HepG2 (cell line): ENCODE measurements at places on chromosomes 12 and 14.

GRCh38 chr12:14931791-14932560, 6.4 kb downstream of the ERP27 start:
- no peak overlapping the region for H3K4me3 ChIP-seq
- H3K27me3 ChIP-seq, result no peaks in the 10 kb centered on the region
- H3K36me3 ChIP-seq, result no peaks in the 10 kb centered on the region
- no peak overlapping the region for H3K27ac ChIP-seq
- H3K4me1 ChIP-seq, result peaks cover 12% of the 10 kb centered on the region; the same call in 1 of the 2 replicates

GRCh38 chr12:116885491-116885890, 4.2 kb upstream of the HRK start:
- H3K4me3 ChIP-seq, result no peak overlapping the region
- no peak overlapping the region for H3K27ac ChIP-seq
- DNase-seq, result no peak
- no peaks in the 10 kb centered on the region for H3K36me3 ChIP-seq
- H3K4me1 ChIP-seq, result peaks cover 25% of the 10 kb centered on the region

DNA sequence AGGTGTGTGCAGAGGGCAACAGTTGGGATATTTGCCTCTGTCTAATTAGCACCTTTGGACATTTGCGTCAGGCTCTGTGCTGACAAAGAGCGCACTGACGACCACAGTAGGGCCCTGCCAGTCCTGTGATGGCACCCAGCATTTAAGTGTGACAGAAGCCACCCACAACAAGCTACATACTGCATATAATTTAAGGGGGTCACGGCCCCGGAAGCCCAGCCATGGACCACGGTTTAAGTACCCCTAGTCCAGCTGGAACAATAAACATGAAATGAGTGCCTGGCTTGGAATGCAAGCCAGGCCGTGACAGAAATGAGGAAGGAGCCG, 16.8 kb upstream of the DYNC1H1 start:
- H3K4me1 ChIP-seq, result peaks cover 20% of the 10 kb centered on the region
- H3K27me3 ChIP-seq, result no peaks in the 10 kb centered on the region; the same call in 2 of the 3 replicates
- H3K4me3 ChIP-seq, result peak overlapping the region; percentile 88
- no peak for DNase-seq
- peak overlapping the region; percentile 91 for H3K27ac ChIP-seq

- no peaks in the 10 kb centered on the region for H3K27me3 ChIP-seq
- H3K4me1 ChIP-seq, result no peaks in the 10 kb centered on the region
- no peak for DNase-seq
- no peak overlapping the region for H3K27ac ChIP-seq
- no peak overlapping the region for H3K4me3 ChIP-seq
- no peaks in the 10 kb centered on the region for H3K36me3 ChIP-seq
Measured at GRCh38 chr14:79986251-79986650, 225.1 kb downstream of the DIO2 start.

- no peak for DNase-seq
- no peak overlapping the region for H3K27ac ChIP-seq
- peaks cover 26% of the 10 kb centered on the region for H3K27me3 ChIP-seq
- H3K4me1 ChIP-seq, result no peaks in the 10 kb centered on the region
- H3K36me3 ChIP-seq, result no peaks in the 10 kb centered on the region
Measured at GRCh38 chr14:104111301-104112112, 26.0 kb downstream of the ASPG start.

DNA sequence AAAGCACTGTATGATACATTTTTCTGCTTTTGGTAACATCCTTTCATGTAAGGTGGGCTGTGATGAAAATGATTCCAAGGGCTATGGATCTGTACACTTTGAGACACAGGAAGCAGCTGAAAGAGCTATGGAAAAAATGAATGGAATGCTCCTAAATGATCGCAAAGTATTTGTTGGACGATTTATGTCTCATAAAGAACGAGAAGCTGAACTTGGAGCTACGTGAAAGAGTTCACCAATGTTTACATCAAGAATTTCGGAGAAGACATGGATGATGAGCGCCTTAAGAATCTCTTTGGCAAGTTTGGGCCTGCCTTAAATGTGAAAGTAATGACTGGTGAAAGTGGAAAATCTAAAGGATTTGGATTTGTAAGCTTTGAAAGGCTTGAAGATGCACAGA, 22.1 kb upstream of the SRGAP1 start:
- H3K4me3 ChIP-seq, result no peak overlapping the region; the same call in 1 of the 2 replicates
- peaks cover 18% of the 10 kb centered on the region for H3K4me1 ChIP-seq
- no peak for DNase-seq
- H3K27me3 ChIP-seq, result no peaks in the 10 kb centered on the region
- H3K36me3 ChIP-seq, result no peaks in the 10 kb centered on the region
- H3K27ac ChIP-seq, result no peak overlapping the region

GRCh38 chr12:49942921-49943624, 7.5 kb upstream of the AQP2 start:
- no peak overlapping the region for H3K4me3 ChIP-seq
- no peak for DNase-seq
- H3K4me1 ChIP-seq, result peaks cover 29% of the 10 kb centered on the region
- H3K27me3 ChIP-seq, result peaks cover 9% of the 10 kb centered on the region; the same call in 1 of the 3 replicates

DNA sequence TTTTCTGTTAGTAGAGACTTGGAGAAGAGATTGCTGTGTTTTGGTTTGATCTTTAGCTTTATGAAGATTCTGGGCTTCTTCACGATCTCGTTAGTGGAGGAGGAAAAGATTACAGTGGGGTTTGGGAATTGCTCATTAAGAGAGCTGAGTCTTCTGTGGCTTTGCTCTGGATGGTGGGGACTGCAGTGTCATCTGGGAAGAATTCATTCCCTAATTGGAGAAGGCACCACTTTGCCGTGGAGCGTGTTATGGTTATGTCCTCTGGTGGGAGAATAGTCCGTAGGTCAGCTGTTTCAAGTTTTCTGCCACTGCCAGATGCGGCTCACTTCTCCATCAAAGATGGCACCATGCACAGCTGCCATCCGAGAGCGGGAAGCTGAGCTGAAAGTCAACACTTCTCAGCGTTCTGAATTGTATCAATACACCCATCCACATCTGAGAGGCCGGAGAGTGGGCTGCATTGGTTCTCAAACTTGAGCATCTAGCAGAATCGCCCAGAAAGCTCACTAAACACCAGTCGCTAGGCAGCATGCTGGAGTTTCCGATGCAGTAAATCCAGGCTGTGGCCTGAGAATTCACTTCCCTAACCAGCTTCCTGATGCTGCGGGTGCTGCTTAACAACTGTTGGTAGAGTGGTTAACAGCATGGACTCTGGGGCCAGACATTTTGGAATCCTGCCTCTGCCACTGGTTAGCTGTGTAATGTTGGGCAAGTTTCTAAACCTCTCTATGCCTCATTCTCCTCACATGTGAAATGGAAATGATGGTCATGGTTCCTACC, 117.8 kb downstream of the PLXNC1 start:
- H3K4me1 ChIP-seq, result no peaks in the 10 kb centered on the region
- no peaks in the 10 kb centered on the region for H3K27me3 ChIP-seq
- H3K27ac ChIP-seq, result no peak overlapping the region
- H3K4me3 ChIP-seq, result no peak overlapping the region

DNA sequence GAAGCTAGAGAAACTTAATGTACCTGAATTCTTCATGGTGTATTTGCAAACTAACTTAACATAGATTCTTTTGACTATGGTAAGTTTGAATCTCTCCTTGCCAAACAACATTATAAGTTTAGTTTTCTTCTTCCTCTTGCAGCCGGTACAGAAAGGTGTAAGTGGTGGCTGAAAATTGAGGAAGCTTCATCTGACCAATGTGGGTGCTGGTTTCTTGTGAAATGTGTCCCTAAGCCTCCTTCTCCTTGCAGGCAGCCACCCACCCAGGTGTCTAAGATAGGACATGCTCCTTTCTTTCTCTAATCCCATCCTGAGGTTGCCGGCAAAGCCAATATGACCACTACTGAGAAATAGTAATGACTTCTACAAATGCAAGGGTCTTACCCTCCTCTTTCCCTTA, 20.6 kb downstream of the GSG1 start:
- H3K4me3 ChIP-seq, result no peak overlapping the region
- no peak for DNase-seq
- H3K27ac ChIP-seq, result no peak overlapping the region
- H3K36me3 ChIP-seq, result no peaks in the 10 kb centered on the region
- peaks cover 19% of the 10 kb centered on the region for H3K4me1 ChIP-seq
- H3K27me3 ChIP-seq, result no peaks in the 10 kb centered on the region; the same call in 1 of the 2 replicates

- H3K27ac ChIP-seq, result no peak overlapping the region
- H3K4me1 ChIP-seq, result peaks cover 52% of the 10 kb centered on the region
- H3K36me3 ChIP-seq, result no peaks in the 10 kb centered on the region
- H3K4me3 ChIP-seq, result no peak overlapping the region; the same call in 1 of the 2 replicates
- peak; percentile 16 for DNase-seq
Measured at GRCh38 chr14:81449114-81449513, 49.0 kb upstream of the STON2 start.

DNA sequence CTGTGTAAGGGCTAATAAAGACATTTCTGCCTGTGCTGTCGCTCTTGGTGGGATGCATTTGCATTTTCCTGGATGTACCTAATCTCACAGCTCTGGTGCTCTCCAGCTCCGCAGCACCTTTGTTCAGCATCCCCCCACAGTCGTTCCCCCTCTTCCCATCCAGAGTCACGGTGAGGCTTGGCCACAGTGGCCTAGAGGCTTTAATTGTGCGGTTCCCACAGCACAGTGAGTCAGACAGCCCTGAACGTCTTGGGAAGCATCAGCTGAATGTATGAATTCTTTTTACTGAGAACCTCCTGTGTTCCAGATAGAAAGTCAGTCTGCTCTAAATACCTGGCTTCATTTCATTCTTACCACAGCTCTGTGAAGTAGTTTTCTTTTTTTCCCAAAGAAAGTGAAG, 28.7 kb downstream of the MLXIP start:
- H3K36me3 ChIP-seq, result no peaks in the 10 kb centered on the region
- no peak for DNase-seq
- H3K4me3 ChIP-seq, result no peak overlapping the region
- H3K27ac ChIP-seq, result no peak overlapping the region

- DNase-seq, result peak; percentile 39
- peaks cover 86% of the 10 kb centered on the region for H3K36me3 ChIP-seq
- peaks cover 27% of the 10 kb centered on the region for H3K4me1 ChIP-seq
- H3K27me3 ChIP-seq, result no peaks in the 10 kb centered on the region
- H3K27ac ChIP-seq, result peak overlapping the region; percentile 8
Measured at GRCh38 chr12:1781772-1782171, 38.6 kb upstream of the LRTM2 start.

DNA sequence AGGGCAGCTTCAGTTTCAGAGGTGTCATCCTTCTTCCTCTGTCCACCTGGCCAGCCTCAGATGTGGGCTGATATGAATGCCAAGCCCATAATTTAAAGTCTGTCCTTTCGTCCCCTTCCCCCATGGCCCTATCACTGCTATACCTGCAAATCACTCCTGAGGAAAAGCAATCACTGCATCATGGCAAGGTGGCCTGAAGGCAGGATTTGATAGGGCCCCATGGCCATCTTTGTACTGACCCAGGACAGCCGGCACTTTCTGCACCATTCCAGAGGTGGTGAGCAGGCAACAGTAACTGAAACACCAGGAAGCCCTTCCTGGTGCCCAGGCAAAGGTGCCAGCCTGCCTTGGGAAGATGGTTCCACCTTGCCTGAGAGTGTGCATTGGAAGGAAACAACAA, 60.8 kb downstream of the ANO2 start:
- H3K4me3 ChIP-seq, result no peak overlapping the region
- no peaks in the 10 kb centered on the region for H3K4me1 ChIP-seq
- no peak overlapping the region for H3K27ac ChIP-seq
- no peak for DNase-seq
- no peaks in the 10 kb centered on the region; the same call in 1 of the 2 replicates for H3K27me3 ChIP-seq

DNA sequence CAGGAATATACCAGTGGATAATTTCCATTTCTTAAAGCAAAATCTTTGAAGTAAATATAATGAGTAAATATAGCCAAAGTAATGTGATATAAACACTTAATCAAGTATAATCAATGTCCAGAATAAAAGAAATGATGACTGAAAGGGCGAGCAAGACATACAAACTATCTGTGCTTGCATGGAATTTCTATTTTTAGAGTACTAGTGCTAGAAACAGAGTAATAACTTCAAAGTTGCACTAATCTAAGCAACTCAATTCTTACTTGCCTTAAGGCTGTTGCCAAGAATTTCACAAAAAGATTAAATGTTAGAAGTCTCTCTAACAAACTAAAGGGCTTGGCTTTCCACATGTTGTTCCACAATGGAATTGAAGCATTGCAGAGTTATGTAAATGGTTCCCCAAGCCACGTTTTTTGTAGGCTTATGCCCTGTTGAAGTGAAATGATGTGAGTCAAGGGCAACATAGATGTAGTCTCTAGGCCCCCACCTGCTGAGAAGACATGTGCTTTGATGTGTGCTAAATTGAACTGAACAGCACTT, 175.0 kb upstream of the LMNTD1 start:
- H3K4me3 ChIP-seq, result no peak overlapping the region
- H3K27ac ChIP-seq, result no peak overlapping the region
- no peaks in the 10 kb centered on the region for H3K4me1 ChIP-seq
- H3K36me3 ChIP-seq, result no peaks in the 10 kb centered on the region

- H3K36me3 ChIP-seq, result peaks cover 15% of the 10 kb centered on the region
- H3K27me3 ChIP-seq, result no peaks in the 10 kb centered on the region
- H3K4me1 ChIP-seq, result 0 out of 2 replicates have a peak, but pooled peaks cover 10% of the 10 kb centered on the region
- peak; percentile 12 for DNase-seq
Measured at GRCh38 chr14:103737432-103738045, 21.9 kb downstream of the ZFYVE21 start.

- no peak for DNase-seq
- H3K4me3 ChIP-seq, result no peak overlapping the region
- H3K27me3 ChIP-seq, result no peaks in the 10 kb centered on the region
- no peaks in the 10 kb centered on the region for H3K36me3 ChIP-seq
- no peak overlapping the region for H3K27ac ChIP-seq
Measured at GRCh38 chr12:119998471-119999245, 9.6 kb downstream of the BICDL1 start.

DNA sequence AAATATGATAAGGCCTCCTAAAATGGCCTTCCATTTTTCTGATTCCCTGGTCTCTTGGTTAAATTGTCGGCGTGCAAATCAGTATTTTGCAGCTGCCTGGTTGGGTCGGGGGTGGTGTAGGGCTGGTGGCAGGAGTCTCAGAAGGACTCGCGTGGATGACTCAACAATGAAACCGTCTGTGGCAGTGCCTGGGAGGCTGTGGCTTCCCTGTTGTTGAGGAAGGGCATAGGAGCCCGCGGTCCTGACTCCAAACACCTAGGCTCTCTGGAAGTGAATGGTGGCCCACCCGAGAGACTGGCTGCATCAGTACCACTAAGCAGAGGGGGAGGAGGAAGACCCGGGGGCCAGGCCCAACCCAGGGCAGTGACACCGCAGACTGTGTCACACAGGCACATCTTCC, 207.9 kb downstream of the TTC7B start:
- no peaks in the 10 kb centered on the region for H3K27me3 ChIP-seq
- H3K27ac ChIP-seq, result no peak overlapping the region
- no peak overlapping the region for H3K4me3 ChIP-seq
- H3K4me1 ChIP-seq, result no peaks in the 10 kb centered on the region
